ENCODE measurements at places on chromosomes 12 and 14.
A peak's percentile ranks its signal among the peaks of the same experiment; 100 is the strongest.

DNA sequence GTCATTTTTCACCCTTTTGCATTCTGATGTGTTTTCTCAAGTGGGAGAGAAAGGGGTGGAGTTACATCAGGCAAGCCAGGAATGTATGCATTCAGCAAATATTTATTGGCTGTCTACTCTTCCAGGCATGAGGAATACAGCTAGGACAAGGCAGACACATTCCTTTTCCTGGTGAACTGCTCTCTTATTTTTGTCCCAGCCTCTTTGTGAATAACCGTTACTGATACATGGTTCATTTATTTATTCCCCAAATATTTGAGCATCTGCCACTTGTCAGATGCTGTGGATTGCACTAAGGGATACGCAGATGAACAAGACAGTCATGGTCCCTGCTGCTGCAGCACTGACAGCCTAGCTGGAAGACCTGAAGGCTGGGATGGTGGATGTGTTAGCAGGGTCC, 6.1 kb downstream of the PELI2 start:
- DNase-seq: no peak

GRCh38 chr12:47851303-47851952, 31.7 kb upstream of the HDAC7 start:
- DNase-seq: no peak

- DNase-seq: peak; percentile 54
Measured at GRCh38 chr12:12804011-12804410, 9.1 kb upstream of the DDX47 start.

GRCh38 chr14:61524211-61524806, 171.0 kb upstream of the HIF1A start:
- DNase-seq: no peak

DNA sequence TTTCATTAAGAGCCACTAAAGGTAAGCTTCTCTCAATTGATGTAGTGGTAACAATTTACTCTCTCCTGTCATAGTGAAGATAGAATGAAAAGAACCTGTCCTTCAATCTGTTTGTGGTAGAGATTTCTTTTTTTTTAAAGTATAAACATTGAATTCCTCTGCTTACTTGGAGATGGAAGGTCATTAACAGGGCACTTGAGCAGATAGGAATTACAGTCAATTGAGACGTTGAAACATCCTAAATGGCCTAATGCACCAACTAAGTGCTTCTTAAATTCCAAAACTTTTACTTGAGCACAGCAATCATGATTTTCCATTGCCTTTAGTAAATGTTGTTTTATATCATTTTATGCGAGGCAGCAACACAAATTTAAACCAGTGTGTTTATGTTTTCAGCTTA, 241.4 kb downstream of the FOXG1 start:
- DNase-seq: no peak

- DNase-seq: peak; percentile 48
Measured at GRCh38 chr12:41277100-41277945, 89.2 kb downstream of the PDZRN4 start.

GRCh38 chr12:7879246-7879645, 6.5 kb upstream of the SLC2A14 start:
- no peak for DNase-seq

GRCh38 chr12:121873216-121873569, 14.5 kb upstream of the HPD start:
- DNase-seq: no peak

DNA sequence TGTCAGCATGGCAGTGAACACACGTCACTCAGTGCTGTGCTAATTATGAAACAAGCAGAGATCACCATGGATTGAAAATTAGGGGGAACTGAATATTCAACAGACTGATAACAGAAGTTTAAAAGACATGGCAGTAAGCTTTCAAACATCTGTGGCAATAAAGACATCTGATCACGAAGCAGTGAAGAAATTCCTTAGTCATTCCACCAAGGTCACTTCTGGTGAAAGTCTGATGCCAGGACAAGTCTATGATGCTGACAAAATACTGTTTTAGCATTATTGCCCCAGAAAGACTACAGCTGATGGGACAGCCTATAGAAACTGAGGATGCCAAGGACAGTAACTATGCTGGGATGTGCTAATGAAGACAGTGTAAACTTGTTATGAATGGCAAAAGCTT, 126.9 kb upstream of the RBM19 start:
- DNase-seq: no peak

- no peak for DNase-seq
Measured at GRCh38 chr12:68904351-68904962, 28.5 kb downstream of the CPM start.

- DNase-seq: no peak
Measured at GRCh38 chr14:87712396-87713090, 280.4 kb downstream of the GALC start.

DNA sequence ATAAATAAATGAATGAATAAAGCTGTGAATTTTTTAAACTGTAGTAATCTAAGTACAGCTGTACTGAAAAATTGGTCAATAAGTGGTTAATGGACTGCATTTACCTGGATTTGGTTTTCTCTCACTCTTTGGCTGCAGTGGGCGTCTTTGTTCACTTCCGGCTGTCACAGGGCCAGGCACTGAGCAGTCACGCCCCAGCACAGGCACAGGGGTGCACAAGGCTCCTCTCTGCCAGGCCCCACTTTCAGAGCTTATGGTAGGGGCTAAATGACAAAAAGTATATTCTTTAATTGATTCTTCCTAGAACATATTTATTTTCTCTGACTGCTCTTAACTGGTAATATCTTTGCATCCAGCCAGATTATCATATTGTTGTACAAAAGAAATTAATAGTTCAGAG, 70.6 kb upstream of the DYNC1H1 start:
- no peak for DNase-seq

DNA sequence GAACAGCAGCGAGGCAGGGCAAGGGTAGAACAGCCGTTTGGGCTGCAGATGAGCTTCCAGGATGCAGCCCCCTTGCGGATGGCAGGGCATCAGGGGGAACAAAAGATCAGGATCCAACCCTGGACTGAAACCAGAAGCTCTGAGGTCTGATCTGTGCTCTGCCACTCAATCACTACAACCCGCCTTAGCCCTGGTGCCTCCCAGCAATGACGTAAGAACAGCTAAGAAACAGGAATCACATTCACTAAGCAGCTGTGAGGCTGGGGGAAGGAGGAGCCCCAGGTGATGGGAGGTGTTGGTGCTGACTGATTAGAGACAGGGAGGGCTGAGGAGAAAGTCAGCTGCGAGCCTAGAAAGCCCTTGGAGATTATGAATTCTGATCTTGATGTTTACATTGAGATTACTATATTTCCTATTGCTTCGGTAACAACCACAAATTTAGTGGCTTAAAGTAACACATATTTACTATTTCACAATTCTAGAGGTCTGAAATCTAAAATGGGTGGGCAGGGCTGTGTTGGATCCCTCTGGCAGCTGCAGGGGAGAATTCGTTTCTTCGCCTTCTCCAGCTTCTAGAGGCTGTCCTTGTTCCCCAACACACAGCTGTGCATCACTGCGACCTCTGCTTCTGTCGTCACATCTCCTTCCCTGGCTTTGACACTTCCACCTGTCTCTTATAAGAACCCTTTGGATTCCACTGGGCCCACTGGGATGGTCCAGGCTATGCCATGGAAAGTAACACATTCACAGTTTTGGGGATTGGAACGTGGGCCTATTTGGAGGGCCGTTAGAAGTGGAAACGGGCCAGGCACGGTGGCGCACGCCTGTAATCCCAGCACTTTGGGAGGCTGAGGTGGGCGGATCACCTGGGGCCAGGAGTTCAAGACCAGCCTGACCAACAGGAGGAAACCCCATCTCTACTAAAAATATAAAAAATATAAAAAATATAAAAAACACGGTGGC, 6.1 kb upstream of the CD9 start:
- DNase-seq: no peak

All from GM12865 (cell line).